ENCODE measurements at places on chromosomes 7 and 10.

GRCh38 chr10:103758294-103758681 is 97.1 kb downstream of the SH3PXD2A start:
- peak; percentile 37 for DNase-seq

GRCh38 chr10:43117031-43117776 is 21.0 kb upstream of the CSGALNACT2 start:
- no peak for DNase-seq

- no peak for DNase-seq
These were observed 3.7 kb upstream of the ABHD11 start for GRCh38 chr7:73742338-73742752.

GRCh38 chr7:36896418-36896817 is 172.1 kb upstream of the AOAH start:
- DNase-seq: no peak

GRCh38 chr7:114598946-114599345 is 184.3 kb downstream of the FOXP2 start:
- DNase-seq: no peak
